ENCODE measurements at places on chromosomes 3 and 15. TPM values are rescaled to one million over a fixed set of nuclear protein-coding genes. Genes with fewer than 3 reads are reported as not detected.

The DPH3 gene
- total RNA-seq = 21.2 TPM

The RMDN3 gene
- total RNA-seq = 22.3 TPM

The STRA6 gene
- total RNA-seq = 71.8 TPM

The SFMBT1 gene
- 11.2 TPM for total RNA-seq

The GOLGA8J gene
- total RNA-seq = 0.09 TPM

The LSAMP gene
- 0.11 TPM for total RNA-seq

The CCK gene
- 1.7 TPM for total RNA-seq

The PHLDB2 gene
- 17.1 TPM for total RNA-seq

The HYPK gene
- 6.3 TPM for total RNA-seq

The POLQ gene
- 5.8 TPM for total RNA-seq

The EOMES gene
- 0.46 TPM for total RNA-seq

The TRIP4 gene
- 26.0 TPM for total RNA-seq

The TPRG1 gene
- 0.18 TPM for total RNA-seq

The THPO gene
- total RNA-seq = 0.16 TPM

The LOXL1 gene
- 0.70 TPM for total RNA-seq

The WDR93 gene
- total RNA-seq = 0.21 TPM

The RPLP1 gene
- total RNA-seq = 3,806 TPM

The PLSCR4 gene
- total RNA-seq = 9.8 TPM

The SMCO1 gene
- total RNA-seq = not detected

The SLC7A14 gene
- not detected for total RNA-seq

The SCN5A gene
- total RNA-seq = 0.89 TPM

The SLCO3A1 gene
- 22.7 TPM for total RNA-seq

The RLBP1 gene
- total RNA-seq = not detected

The ESYT3 gene
- 0.37 TPM for total RNA-seq

The FBN1 gene
- total RNA-seq = 5.5 TPM

The TMEM89 gene
- 0.10 TPM for total RNA-seq

The SCG3 gene
- total RNA-seq = not detected

The CPN2 gene
- total RNA-seq = not detected

The ATP13A5 gene
- not detected for total RNA-seq

The RHCG gene
- total RNA-seq = 42.0 TPM

The CEP97 gene
- 3.3 TPM for total RNA-seq

The RBMS3 gene
- 0.43 TPM for total RNA-seq

The PPARG gene
- total RNA-seq = 39.5 TPM

The CX3CR1 gene
- total RNA-seq = 0.06 TPM

The CCR8 gene
- not detected for total RNA-seq

The GPR62 gene
- not detected for total RNA-seq

The CDCP1 gene
- 6.5 TPM for total RNA-seq

The LRRC2 gene
- not detected for total RNA-seq

The SKIL gene
- 23.4 TPM for total RNA-seq

The SSUH2 gene
- total RNA-seq = 0.60 TPM

The CYP1A1 gene
- 1.2 TPM for total RNA-seq

The GPR27 gene
- 3.3 TPM for total RNA-seq

The FETUB gene
- total RNA-seq = 0.08 TPM

The CLEC3B gene
- total RNA-seq = not detected

The ALDH1A3 gene
- 20.1 TPM for total RNA-seq

The GHSR gene
- total RNA-seq = not detected

The ABI3BP gene
- total RNA-seq = 1.6 TPM

The RGMA gene
- total RNA-seq = 0.49 TPM

The LMAN1L gene
- total RNA-seq = not detected

The TM4SF18 gene
- total RNA-seq = 29.7 TPM

Data from A549 treated with AZD2906 at 1 μM for 4 hours (cell line).